ENCODE measurements at places on chromosomes 4 and X.

GRCh38 chr4:62415256-62415655 is 1215.1 kb downstream of the ADGRL3 start:
- no peak for DNase-seq

DNA sequence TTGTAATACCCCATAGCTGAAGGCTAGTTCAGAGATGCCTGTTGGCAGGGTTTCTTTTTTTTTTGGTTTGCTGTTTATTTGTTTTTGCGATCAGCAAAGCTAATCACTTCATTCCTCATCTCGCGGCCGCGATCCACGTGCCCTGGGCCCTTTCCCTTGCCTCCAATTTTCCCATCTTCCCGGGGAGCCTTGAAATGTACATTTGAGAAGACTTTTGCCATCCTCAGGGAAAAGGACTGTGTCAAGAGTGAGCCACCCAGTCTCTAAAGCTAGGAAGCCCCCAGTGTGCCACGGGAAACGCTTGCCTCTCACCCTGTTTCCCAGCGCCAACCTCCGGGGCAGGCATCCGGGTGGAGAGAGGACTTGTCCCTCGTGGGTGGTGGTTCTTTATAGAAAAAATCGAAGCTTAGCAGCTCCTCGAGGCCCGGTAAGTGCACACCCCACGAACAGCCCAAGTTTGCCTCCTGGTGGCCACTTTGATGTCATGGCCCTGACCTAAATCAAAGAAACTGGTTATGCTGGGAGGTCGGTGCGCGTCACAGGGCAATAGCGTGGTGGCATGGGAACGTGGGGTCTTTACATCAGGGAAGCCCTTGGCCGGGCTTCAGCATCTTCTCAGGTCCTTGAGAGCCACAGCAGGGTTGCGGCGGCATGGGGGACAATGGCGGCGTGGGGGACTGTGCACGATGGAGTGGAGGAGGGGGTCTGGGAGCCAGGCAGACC is 42.0 kb downstream of the MAP7D3 start:
- DNase-seq = no peak

- DNase-seq = no peak
Measured at GRCh38 chr4:147078875-147079658, 133.4 kb upstream of the TTC29 start.

DNA sequence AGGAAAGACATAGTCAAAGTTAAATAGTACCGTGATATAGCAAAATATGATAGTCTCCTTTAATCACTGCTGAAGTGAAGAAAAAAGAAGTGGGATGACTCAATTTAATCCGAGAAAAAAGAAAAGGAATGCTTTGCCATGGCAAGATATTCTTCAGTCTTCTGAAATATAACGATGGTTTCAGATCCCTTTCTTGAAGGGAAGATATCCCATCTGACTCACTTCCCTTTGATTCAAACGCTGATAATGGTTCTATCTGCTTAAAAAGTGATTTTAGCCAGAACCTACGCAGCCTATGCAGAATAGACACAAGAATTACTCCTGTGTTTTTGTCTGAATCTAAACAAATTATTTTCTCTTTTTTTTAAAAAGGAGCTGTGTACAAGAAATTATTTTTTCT is 68.1 kb upstream of the FTHL17 start:
- DNase-seq = no peak

DNA sequence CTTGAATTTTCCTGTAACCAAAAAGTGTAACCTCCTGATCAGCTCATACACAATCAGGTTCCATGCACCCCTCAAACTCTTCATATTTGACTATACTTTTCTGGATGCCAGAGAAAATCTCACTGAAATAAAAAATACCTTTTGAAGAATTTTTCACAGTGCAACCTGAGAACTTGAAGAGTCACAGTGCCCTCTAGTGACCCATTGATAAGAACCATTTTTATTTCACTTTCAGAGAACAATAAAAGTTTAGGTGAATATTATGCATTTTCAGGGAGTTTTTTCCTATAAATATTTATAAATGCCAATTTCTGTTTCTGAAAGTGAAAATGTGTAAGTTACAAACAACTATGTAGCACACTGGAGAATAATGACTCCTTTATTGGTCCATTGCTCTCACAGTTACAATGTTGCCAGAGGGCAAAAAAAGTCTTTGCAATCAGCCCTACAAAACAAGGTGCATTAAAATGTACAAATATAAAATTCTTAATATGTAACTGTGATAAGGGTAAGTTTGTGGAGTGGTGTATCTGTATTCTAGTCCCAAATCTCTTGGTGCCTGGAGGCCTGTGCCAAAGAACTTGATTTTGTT is 153.6 kb upstream of the INTU start:
- DNase-seq = peak; percentile 1

All from NCI-H1930 (cell line).